ENCODE measurements at places on chromosomes 13 and 19. TPM values are rescaled to one million over a fixed set of nuclear protein-coding genes. Genes with fewer than 3 reads are reported as not detected.
A peak's percentile ranks its signal among the peaks of the same experiment; 100 is the strongest.

The SH2D3A gene
- 46.5 TPM for total RNA-seq

GRCh38 chr13:50643060-50643459, 200.4 kb downstream of the DLEU7 start:
- DNase-seq: no peak
- no peaks in the 10 kb centered on the region for H3K36me3 ChIP-seq
- H3K4me3 ChIP-seq: no peak overlapping the region
- H3K27me3 ChIP-seq: peaks cover 3% of the 10 kb centered on the region
- no peak overlapping the region for H3K27ac ChIP-seq

DNA sequence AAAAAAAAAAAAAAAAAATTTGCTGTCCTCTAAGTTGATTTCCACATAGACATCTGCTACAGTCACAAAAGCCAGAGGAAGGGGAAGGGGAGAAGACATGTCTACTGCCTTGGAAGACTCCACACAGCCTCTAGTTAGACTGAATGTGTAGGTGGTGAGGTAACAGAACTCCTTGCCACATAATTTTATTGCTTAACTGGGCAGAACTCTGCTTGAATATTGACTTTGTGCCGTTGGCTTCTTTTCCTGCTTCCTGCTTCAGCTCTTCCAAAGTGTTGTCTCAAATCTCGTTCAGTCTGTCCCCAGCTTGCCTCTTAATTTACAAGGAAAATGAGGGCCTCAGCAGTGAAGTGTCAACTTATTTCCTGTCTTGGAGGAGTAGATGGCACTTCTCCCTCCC, 37.1 kb downstream of the ESD start:
- H3K27ac ChIP-seq: no peak overlapping the region
- H3K36me3 ChIP-seq: no peaks in the 10 kb centered on the region
- H3K4me1 ChIP-seq: peaks cover 8% of the 10 kb centered on the region
- DNase-seq: no peak

DNA sequence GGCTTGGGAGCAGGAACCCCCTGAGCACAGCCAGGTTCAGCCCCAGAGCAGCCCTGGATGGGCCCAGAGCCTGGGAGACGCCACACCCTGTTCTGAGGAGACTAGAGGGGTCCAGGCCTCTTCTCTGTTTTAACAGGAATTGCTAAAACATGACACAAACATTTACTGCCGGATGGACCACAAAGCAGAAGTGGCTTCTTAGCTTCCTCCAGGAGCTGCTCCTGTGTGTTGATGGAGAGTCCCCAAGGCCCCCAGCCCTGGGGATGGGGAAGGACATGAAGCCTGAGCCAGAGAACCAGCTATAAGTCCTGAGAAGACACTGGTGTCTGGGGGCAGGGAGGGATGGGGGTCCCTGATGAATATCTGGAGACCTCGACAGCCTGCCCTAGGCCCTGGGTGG, 14.6 kb downstream of the CEACAM3 start:
- H3K36me3 ChIP-seq: no peaks in the 10 kb centered on the region
- peaks cover 7% of the 10 kb centered on the region for H3K27me3 ChIP-seq
- DNase-seq: no peak
- peaks cover 5% of the 10 kb centered on the region for H3K4me1 ChIP-seq

DNA sequence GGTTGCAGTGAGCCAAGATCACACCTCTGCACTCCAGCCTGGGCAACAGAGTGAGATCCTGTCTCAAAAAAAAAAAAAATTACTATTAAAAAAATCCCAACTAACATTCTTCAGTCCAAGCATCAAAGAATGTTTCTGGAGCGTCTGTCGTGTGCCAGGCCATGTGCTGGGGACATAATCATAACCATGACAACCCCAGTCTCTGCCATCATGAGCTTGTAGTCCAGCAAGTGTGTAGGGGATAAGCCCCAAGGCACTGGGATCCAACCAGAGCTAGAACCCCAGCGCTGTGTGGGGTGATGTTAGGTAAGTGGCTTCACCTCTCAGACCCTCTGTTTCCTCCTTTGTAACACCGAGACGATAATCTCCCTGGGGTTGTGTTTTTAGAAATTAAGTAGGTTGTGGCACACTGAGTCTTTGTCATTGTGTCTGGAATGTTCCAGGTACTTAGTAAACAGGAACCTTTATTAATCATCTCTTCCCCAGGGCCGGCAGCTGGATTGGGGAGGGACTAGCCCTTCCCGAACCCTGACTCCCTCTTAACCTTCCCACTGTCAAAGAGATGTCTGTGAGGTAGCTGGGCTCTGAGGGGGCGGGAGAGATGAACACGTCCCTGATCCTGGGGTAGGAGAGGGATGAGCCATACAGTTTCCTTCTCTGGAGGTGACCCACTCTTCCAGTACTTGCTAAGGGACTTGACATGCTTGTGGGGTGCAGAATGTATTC, 5.2 kb downstream of the ITPKC start:
- DNase-seq: no peak
- H3K36me3 ChIP-seq: peaks cover 8% of the 10 kb centered on the region
- no peaks in the 10 kb centered on the region for H3K27me3 ChIP-seq
- H3K4me1 ChIP-seq: peaks cover 57% of the 10 kb centered on the region

DNA sequence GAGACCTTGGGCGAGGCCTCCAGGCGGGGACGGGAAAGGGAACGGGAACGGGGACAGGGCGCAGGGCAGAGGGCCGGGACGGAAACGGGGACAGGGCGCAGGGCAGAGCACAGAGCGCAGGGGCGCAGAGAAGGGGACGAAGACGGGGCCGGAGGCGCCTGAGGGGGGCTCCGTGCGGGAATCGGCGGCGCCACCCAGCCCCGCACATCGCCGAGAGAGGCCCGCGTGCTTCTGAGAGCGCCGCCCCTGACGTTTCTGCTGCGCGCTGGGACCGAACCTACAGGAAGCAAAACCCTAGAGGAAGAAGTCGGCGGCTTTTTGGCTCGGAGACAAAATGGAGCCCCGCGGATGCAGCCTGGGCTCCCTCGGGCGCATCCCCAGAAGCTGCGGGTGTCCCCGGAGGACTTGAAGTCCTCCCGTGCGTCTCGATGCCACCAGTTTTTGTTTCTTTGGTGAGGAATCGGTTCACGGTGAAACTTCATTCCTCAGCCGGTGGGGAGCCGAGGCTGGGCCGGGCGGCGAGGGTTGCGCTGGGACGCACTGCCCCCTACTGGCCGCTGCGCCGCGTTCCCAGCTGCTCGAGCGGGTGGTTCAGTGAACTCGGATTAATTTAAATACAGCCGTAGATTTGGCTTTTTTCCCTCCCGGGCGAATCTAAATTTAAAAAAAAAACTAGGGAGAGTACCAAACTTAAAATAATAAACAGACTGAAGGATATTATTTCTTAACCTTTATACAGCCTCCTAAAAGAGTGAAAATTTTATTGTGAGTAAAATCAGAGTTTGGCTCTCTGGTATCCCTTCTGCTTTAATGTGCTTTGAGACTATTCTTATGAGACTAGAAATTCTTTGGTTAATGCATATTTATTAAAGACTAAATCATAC, 350.0 kb upstream of the ARGLU1 start:
- no peak overlapping the region for H3K27ac ChIP-seq
- no peaks in the 10 kb centered on the region for H3K36me3 ChIP-seq
- H3K4me3 ChIP-seq: peak overlapping the region; percentile 75
- H3K27me3 ChIP-seq: peaks cover 31% of the 10 kb centered on the region

Data from naive thymus-derived CD8-positive, alpha-beta T cell (primary cell).